RWPE1 (cell line): ENCODE measurements at places on chromosomes 16 and 17.

GRCh38 chr17:562174-562573, 152.5 kb downstream of the VPS53 start:
- DNase-seq, result no peak

GRCh38 chr17:48510381-48510760, 20.4 kb downstream of the HOXB1 start:
- DNase-seq, result no peak

- DNase-seq, result no peak
Observed at GRCh38 chr17:57944908-57945307, 10.3 kb downstream of the CUEDC1 start.

- no peak for DNase-seq
Observed at GRCh38 chr17:67476787-67477335, 99.8 kb downstream of the PITPNC1 start.

- DNase-seq, result no peak
Observed at GRCh38 chr17:72205357-72205756, 84.5 kb downstream of the SOX9 start.

GRCh38 chr17:50359998-50360461, 13.0 kb downstream of the MRPL27 start:
- DNase-seq, result no peak

DNA sequence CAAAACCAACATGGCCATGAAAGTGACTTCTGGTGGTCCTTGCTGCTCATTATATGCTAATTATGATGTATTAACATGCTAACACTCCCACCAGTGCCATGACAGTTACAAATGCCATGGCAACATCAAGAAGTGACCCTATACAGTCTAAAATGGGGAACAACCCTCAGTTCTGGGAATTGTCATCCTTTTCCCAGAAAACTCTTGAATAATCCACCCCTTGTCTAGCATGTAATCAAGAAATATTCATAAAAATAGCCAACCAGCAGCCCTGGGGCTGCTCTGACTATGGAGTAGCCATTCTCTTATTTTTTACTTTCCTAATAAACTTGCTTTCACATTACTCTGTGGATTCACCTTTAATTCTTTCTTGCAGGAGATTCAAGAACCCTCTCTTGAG, 35.9 kb downstream of the DNAJA2 start:
- DNase-seq, result no peak

GRCh38 chr16:88131966-88132365, 180.7 kb downstream of the BANP start:
- no peak for DNase-seq

DNA sequence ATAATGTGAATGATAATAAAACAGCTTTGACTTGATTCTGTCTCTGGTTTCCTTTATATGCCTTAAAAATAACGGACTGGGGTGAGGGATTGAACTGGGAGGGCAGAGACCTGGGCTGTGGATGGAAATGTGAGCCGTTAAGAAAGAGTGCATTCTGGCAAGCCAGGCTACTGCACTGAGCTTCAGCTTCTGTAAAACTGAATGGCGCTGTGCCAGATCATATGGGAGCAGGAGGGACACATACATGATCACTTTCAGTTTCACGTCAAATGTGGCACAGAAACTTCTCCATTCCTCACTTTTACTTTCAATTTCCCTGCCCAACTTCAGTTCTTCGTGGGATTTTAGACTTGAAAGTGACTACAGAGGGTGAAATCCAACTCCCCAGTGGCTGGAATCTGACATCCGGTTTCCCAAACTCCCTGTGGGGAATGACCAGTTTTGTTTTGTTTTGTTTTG, 1.1 kb downstream of the MT2A start:
- DNase-seq, result peak; percentile 78

DNA sequence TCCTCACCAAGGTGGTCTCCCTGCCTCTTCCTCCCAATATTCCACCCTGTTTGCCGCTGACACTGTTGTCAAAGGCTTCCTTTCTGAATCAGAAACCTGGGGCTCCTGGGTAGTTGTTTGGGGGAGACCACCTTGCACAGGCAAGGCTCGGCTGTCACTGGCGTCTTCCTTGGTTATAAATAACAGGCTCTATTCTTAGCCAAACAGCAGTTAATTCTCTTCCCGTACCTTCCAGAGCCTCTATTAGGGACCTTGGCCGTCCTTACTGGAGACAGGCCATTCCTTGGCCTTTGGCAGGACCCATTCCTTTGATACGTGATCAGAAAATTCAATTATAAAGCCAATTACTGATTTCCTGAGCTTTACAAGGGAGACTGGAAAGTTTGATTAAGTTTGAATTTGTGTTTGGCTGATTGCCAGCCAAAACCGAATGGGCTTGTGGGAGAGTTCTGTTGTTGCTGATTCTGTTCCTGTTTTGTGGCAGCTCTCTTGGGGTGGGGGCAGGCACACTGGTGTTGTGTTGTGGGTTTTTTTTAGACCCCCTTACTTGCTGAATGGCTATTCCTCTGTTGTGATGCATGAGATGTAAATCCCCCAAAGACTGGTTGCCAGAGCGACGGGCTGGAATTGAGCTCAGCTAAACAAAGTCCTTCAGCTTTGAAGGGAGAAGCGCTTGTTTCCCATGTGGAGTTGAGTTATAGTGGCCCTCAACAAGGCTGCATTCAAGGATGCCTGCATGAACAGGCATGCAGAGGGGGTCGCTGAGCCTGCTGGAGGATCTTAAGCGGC, 104.6 kb downstream of the GNAO1 start:
- no peak for DNase-seq

DNA sequence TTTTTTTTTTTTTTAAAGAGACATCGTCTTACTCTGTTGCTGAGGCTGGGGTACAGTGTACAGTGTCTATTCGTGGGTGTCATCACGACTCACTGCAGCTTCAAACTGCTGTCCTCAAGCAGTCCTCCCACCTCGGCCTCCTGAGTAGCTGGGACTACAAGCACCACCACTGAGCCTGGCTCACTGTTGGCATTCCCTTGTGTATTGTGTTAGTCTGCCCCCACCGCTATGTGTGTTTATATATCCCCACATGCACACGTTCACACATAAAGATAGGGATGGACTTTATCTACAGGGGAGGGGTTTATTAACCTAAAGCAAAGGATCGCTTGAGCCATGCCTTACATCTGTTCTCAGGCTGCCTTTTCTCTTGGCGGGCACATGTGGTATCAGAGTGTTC, 63.8 kb downstream of the SEC14L1 start:
- no peak for DNase-seq

DNA sequence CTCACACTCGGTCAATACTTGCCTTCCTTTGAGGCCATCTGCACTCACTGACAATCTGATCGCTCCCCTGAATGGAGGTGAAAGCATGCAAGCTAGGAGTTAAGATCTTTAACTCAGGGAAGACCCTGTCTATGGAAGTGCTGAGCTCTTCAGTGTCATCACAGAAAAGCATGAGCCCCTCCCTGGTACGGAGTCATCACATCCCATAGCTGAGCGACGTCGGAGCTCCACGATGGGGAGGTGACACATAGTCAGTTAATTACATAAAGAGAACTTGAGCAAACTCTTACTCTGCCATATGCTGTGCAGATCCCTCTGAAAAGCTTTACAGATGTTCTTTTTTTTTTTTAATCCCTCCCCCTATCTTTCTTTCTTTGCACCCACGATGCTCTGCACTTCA, 463.2 kb downstream of the WWOX start:
- no peak for DNase-seq

GRCh38 chr16:27410761-27411160, 8.8 kb downstream of the IL21R start:
- no peak for DNase-seq

- DNase-seq, result peak; percentile 83
Observed at GRCh38 chr17:44971776-44972483, 3.8 kb upstream of the C1QL1 start.

DNA sequence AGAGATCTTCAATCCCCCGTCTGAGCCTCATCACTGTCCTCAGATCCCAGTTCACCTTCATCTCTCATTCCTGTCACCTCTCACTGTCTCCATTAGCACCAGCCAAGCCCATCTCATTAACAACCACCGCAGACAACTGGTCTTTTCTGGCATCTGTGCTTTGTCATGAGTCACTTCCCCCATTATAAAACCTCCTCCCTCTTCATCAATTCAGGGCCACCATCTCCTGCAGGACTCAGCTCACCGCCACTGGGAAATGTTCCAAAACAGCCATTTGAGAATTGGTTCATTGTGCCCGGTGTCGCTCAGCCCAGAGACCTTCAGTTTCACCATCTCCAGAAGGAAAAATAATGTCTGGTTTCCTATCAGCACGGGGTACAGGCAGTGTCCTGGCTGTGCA, 56.9 kb upstream of the TEKT3 start:
- DNase-seq, result no peak

DNA sequence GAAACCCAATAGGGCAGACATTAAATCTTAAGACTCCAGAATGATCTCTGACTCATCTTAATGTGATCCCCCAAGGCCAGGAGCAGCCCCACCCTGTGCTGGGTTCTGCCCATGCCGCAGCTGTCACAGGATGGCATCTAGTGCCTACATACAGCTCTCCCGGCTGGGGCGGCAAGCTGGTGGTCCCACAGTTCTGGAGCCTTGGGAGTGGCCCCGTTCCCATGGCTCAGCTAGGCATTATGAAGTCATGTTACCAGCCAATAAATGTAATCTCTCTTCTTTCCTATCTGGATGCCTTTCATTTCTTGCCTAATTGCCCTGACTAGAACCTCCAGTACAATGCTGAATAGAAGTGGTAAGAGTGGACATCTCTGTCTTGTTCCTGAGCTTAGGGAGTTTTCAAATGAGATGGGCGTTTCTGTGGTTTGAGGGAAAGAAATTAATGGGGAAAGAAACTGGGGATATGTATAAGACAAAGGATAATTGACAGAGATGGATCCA, 95.7 kb upstream of the DNAH17 start:
- no peak for DNase-seq

DNA sequence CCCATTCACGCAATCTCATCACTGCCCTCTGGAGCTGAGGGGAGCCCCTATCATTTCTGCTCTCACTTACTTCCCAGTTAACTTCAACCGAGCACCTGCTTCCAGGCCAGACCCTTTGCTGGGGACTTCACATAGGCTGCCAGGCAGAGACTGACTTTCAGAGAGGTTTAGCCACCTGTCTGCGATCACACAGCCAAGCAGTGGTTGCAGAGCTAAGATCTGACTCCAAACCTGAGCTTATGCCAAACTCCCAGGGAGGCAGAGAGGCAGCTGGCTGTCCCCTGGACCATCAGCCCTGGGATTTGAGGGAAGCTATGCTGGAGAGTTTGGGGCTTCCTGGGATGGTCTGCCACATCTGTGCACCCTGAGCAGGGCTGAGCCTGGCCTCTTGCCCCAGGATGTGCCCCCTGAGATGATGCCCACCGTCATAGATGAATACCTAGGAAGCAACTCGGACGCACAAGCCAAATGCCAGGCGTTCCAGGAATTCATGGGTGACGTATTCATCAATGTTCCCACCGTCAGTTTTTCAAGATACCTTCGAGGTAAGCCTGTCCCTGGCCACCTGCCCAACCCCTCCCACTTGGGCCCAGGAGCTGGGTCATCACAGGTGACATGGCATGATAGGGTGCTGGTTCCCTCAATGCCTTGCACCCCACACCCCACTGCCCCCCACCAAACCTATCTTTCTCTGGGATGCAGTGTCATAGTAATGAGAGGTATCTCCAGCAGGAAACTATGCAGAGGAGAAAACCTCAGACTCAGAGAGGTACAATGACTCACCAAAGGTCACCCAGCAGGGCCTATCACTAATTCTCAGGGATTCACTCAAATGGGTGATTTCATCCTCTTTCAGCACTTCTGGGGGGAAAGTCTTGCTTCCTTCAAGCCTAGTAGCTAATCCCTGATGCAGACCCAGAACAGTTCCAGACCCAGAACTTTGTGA, 10.0 kb downstream of the CES3 start:
- peak; percentile 49 for DNase-seq

GRCh38 chr17:79947351-79948031, 88.2 kb downstream of the TBC1D16 start:
- DNase-seq, result peak; percentile 60

GRCh38 chr17:7549401-7550055, 670 bp downstream of the TNFSF12 start:
- DNase-seq, result no peak

GRCh38 chr17:80927791-80928216, 63.8 kb upstream of the CHMP6 start:
- no peak for DNase-seq

- no peak for DNase-seq
Observed at GRCh38 chr16:79959226-79959625, 358.7 kb upstream of the MAF start.

GRCh38 chr17:56679115-56679776, 85.7 kb downstream of the NOG start:
- DNase-seq, result peak; percentile 49

- DNase-seq, result no peak
Observed at GRCh38 chr17:29826114-29826692, 103.8 kb downstream of the SSH2 start.

DNA sequence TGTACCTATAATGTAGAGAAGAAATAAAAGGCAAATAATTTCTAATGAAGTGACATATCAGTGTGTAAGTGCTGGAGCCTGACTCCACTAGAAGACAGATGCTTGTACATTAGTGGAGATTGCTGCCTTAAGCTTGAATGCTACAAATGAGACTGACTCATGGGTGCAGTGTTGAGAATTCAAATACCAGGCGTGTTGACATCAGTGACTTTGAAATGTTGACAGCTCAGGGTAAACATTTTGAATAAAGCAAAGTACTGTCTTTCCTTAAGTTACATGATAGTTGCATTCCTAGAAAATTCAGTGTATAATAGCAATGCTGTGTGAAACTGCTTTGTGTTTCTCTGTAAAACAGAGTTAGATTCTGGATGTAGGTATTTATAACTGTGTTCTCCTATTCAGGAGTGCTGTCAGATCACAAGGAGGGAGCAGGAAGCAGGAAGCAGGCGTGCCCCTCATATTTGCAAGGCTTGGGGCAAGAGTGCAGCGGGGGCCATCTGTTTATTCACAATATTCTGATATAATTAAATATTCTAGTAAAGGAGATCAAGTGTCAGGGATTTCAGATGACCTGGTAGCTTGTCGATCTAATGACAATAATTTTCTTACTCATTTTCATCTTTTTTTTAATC, 119.0 kb downstream of the SPECC1 start:
- DNase-seq, result no peak

DNA sequence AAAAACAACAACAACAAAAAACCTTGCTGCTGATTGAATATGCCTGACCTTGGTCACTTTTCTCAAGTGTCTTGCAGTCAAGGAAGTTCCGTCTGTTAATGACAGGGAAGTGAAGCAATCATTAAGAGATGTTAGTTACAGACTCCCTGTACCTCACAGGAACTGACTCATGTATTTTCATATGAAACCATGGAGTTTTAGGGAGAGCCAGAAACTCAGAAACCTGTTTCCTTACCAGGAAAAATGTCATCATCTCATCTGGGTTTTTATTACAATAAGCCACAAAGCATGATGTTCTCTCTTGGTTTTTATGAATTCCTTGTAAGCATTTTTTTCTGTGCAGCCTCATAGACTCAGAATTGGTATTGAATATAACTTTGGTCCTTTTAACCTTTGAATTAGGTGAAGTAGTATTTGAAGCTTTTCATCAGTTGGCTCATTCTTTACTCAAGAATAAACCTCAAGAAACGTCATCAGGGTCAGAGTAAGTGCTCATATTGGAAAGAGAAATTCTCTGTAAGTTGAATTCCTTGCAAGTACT, 10.3 kb downstream of the LYRM1 start:
- DNase-seq, result peak; percentile 70

GRCh38 chr17:7612294-7612640, 2.4 kb downstream of the FXR2 start:
- DNase-seq, result no peak

GRCh38 chr17:7156342-7156940, 22.7 kb downstream of the ASGR1 start:
- DNase-seq, result no peak

GRCh38 chr16:57358086-57358420, 530 bp upstream of the CCL22 start:
- no peak for DNase-seq

GRCh38 chr16:595942-596735, 6.3 kb downstream of the RAB40C start:
- DNase-seq, result no peak
